ENCODE measurements at places on chromosomes 1 and 21. TPM values are rescaled to one million over a fixed set of nuclear protein-coding genes. Genes with fewer than 3 reads are reported as not detected.
A peak's percentile ranks its signal among the peaks of the same experiment; 100 is the strongest.

VTCN1 gene
- not detected for total RNA-seq

PROK1 gene
- total RNA-seq = not detected

RPE65 gene
- not detected for total RNA-seq

DNA sequence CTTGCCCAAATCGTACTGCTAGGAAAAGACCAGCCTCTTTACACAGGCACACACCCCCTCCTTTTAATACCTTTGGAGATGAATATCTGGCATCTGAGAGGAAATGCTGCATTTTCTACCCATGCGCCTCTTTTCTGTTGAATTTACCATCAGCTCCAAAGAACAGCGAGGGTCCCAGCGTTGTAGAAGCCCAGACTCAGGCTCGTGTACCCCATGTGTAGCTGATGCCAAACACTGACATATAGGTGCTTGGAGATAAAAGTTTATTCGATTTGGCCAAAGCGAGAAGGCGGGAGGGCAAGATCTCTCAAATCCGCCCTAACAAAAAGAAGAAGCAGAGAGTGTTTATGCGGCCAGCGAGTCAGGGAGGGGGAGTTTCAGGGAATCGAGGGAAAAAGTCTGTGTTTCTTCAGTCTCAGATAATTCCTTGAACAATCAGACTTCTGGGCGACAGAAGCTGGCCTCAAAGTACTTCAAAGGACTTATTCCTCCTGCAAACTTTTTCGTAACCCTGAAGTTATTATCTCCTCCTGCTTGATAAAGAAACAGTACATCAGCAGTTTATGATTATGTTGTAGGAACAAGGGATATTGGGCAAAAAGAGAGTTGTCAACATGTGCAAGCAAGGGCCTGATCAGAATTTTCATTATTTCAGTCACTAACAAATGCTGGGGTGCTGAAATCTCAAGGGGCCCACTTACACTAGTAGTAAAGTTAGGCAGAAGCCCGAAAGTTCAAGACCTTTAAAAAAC is 642 bp upstream of the CREG1 start:
- H3K36me3 ChIP-seq = no peaks in the 10 kb centered on the region
- H3K4me3 ChIP-seq = peak overlapping the region; percentile 82
- peaks cover 10% of the 10 kb centered on the region for H3K4me1 ChIP-seq

GRCh38 chr1:169060043-169060722 is 46.3 kb upstream of the ATP1B1 start:
- DNase-seq = no peak
- no peak overlapping the region for H3K4me3 ChIP-seq
- no peaks in the 10 kb centered on the region for H3K27me3 ChIP-seq
- H3K4me1 ChIP-seq = no peaks in the 10 kb centered on the region

GRCh38 chr21:16377857-16378256 is 648.1 kb downstream of the USP25 start:
- no peaks in the 10 kb centered on the region for H3K4me1 ChIP-seq
- H3K4me3 ChIP-seq = no peak overlapping the region
- H3K27me3 ChIP-seq = no peaks in the 10 kb centered on the region
- H3K36me3 ChIP-seq = no peaks in the 10 kb centered on the region
- no peak for DNase-seq

GRCh38 chr1:192703283-192704206 is 67.6 kb downstream of the RGS13 start:
- no peak overlapping the region for H3K27ac ChIP-seq
- no peak for DNase-seq
- H3K4me1 ChIP-seq = no peaks in the 10 kb centered on the region
- H3K4me3 ChIP-seq = no peak overlapping the region
- no peaks in the 10 kb centered on the region for H3K27me3 ChIP-seq
- no peaks in the 10 kb centered on the region for H3K36me3 ChIP-seq

DNA sequence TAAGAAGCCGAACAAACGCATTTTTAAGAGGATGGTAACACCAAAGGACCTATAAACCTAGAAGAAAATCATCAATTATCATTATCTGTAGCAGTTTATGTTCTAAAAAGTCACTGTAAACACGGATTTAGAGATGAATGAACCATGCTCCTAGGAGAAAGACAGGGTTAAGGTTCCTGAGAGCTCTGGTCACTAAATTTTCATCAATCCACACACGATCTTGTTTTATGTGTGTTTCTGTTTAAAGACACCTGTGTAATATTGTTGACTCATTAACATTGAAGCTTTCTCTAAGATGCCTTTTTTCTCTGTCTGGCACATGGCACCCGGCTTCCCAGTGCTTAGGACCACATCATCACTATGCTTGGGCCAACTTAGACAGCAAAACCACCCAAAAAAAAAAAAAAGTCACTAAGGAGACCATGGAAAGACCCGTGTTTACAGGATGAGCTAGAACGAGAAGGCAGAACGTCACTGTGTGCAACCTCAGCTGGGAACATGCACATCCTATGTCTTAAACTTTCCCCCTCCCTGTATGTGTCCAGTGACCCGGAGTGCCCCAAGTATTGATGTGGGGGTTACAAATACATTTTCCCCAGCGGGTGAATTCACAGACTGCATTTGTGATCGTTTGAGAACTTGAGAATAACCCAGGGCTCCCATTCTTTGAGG is 55.8 kb upstream of the PDE9A start:
- DNase-seq = no peak
- no peaks in the 10 kb centered on the region for H3K36me3 ChIP-seq
- no peak overlapping the region for H3K4me3 ChIP-seq
- no peak overlapping the region for H3K27ac ChIP-seq

GRCh38 chr1:217244971-217245370 is 385.9 kb downstream of the GPATCH2 start:
- no peak for DNase-seq
- H3K27me3 ChIP-seq = no peaks in the 10 kb centered on the region
- no peak overlapping the region for H3K27ac ChIP-seq
- H3K36me3 ChIP-seq = no peaks in the 10 kb centered on the region

DNA sequence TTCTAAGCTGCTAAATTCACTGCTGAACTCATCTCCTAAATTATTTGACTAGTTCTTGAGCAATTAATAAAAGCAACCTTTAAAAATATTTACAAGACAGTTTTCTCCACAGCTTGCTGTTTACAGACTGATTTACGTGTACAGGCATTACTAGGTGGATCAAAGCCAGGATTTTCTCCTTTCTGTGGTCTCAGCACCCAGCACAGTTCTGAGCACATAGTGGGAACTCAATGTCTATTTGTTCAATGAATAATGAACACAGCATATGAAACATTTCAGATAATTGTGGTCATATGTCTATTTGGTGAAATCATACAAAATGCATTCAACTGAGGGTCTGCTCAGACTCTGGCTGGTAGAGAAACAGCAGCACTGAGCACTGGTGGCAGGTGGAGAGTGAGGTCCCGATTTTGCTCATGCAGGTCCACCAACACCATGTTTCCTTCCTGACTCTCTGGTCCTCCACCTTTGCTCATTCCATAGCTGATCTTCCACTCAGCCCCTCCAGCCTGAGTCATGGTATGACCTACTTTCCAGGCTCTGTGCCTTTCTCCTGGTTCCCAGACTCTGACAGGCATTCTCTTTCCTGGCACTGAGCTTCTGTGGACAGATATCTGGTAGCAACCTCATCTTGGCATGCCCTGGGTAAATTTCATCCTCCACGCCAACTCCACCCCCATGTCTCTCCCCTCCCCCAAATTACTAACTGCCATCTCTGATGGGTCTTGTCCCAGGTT is 311.3 kb downstream of the TGFB2 start:
- DNase-seq = no peak
- no peaks in the 10 kb centered on the region for H3K4me1 ChIP-seq
- no peak overlapping the region for H3K27ac ChIP-seq

All from B cell (primary cell).